Esophagus muscularis mucosa (tissue), 4 donors: ENCODE measurements at places on chromosomes 6 and 20.

DNA sequence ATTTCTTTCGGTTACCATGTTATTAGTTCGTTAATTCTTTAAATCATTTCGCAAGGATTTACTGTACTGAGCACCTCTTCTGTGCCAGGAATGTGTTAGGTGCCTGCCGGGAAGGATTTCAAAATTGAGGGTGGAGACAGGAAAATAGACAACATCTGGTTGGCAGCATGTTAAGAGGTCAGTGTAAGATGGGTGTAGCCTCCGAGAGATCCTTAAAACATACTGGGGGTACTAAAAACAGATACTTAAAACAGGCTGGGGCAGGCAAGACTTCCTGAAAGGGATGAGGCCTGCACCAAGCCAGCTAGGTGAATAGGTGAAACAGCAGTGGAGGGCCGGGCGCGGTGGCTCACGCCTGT lies 178.0 kb upstream of the SGK1 start:
- no peak overlapping the region for H3K4me3 ChIP-seq
- H3K27ac ChIP-seq: no peak overlapping the region
- H3K4me1 ChIP-seq: no peaks in the 10 kb centered on the region
- no peak for DNase-seq

DNA sequence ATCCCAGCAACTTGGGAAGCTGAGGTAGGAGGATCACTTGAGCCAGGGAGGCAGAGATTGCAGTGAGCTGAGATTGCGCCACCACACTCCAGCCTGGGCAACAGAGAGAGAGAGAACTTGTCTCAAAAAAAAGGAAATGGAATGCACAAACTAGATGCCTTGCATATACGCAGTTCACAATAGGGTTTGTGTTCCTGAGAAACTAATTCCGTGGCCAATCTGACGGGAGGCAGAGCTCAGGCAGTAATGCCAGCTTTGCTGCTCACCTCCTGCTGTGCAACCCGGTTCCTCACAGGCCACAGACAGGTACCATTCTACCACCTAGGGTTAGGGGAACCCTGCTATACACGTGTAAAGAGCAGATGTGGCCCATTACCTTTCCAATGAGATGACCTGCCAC lies 1.4 kb downstream of the CDK5RAP1 start:
- peak overlapping the region; percentile 97 for H3K4me3 ChIP-seq
- no peaks in the 10 kb centered on the region for H3K27me3 ChIP-seq
- no peak overlapping the region for H3K27ac ChIP-seq
- DNase-seq: no peak

DNA sequence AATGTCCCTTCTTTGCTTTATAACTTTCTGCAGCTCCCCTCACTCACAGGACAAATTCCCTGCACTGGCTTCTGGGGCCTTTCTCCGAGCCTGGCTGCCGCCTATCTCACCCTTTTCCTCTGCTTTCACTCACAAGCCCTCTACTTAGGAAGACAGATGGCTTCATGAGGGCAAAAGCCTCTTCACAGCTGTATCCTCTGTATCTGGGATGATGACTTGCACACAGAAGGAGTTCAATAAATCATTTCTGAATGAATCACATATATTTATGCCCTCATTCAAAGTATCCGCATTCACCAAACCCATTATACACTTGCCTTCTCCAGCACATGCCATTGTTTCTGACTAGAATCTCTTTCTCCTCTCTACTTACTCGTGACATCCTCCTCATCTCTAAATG lies 159.0 kb upstream of the RIPOR2 start:
- H3K27ac ChIP-seq: no peak overlapping the region
- H3K4me3 ChIP-seq: no peak overlapping the region
- DNase-seq: no peak
- H3K27me3 ChIP-seq: no peaks in the 10 kb centered on the region

DNA sequence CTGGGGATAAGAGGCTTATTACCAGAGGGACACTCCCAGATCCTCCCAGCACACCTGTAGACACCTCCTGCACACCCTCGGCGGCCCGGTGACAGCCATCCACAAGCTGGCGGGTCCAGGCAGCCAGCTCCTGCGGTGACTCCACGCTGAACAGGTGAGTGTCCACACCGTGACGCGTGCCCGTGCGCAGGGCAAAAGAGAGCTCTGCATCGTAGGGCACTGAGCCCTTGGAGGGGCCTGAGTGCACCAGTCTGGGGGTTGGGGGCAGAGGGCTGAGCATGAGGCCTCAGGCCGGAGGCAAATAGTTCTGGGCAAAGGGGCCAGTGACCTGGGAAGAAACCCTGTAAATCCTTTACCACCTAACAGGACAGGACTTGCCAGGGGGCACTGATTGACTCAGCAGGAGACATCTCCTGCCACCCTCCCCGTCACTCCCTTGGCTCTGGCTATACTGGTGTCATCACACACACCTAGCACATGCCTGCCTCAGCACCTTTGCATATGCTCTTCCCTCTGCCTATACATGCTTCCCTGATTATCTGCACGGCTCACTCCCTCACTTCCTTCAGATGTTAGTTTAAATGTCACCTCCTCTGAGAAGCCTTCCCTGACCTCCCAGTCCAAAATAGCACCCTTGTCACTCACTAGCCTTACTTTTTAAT lies 8.9 kb upstream of the CDK5RAP1 start:
- peaks cover 16% of the 10 kb centered on the region for H3K36me3 ChIP-seq
- H3K4me1 ChIP-seq: no peaks in the 10 kb centered on the region
- no peaks in the 10 kb centered on the region for H3K27me3 ChIP-seq
- no peak for DNase-seq
- no peak overlapping the region for H3K27ac ChIP-seq

GRCh38 chr6:117215353-117216090 lies 49.8 kb upstream of the VGLL2 start:
- H3K27me3 ChIP-seq: no peaks in the 10 kb centered on the region
- no peak for DNase-seq
- H3K4me1 ChIP-seq: no peaks in the 10 kb centered on the region
- no peak overlapping the region for H3K4me3 ChIP-seq

GRCh38 chr6:15305496-15305895 lies 59.6 kb downstream of the JARID2 start:
- no peaks in the 10 kb centered on the region for H3K27me3 ChIP-seq
- no peak overlapping the region for H3K4me3 ChIP-seq
- peaks cover 64% of the 10 kb centered on the region for H3K4me1 ChIP-seq
- no peak overlapping the region for H3K27ac ChIP-seq
- no peak for DNase-seq

DNA sequence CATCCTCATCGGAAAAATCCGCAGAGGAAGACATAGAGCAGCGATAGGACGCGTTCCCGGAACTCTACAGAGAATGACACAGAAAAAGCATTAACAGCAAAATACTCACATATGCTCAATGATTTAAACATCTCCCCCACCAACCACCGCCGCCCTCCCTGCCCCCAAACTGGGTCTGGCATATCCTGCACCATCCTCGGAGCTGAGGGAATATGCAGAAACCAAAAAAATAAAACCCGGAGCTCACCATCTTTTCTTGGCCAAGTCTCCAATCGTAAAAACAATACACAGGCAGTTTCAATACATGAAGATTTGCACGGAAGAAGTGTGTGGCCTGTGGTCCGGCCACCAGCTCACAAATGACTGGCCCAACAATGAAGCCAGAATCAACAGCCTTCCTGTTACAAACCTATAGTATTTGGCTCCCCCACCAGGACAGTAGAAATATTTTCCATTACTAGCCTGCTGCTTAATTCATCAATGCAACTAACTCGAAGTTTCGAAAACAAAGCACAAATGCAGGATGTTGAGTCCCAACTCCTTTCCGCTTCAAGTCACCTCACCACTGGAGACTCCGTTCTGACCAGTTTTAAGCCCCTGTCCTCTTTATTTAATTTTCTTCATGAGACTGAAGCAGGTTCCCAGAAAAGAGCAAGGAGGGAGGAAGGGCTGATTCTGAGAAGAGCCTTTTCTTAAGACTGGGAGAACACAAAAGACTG lies 103.2 kb upstream of the BEND6 start:
- H3K27ac ChIP-seq: peak overlapping the region; percentile 57
- H3K4me3 ChIP-seq: peak overlapping the region; percentile 55
- H3K4me1 ChIP-seq: peaks cover 15% of the 10 kb centered on the region
- H3K36me3 ChIP-seq: no peaks in the 10 kb centered on the region

- H3K4me1 ChIP-seq: no peaks in the 10 kb centered on the region
- no peak overlapping the region for H3K4me3 ChIP-seq
- H3K27ac ChIP-seq: no peak overlapping the region
- DNase-seq: no peak
- no peaks in the 10 kb centered on the region for H3K27me3 ChIP-seq
Measured at GRCh38 chr6:96227135-96227534, 211.4 kb downstream of the FUT9 start.

- no peaks in the 10 kb centered on the region for H3K36me3 ChIP-seq
- H3K4me1 ChIP-seq: peaks cover 7% of the 10 kb centered on the region
- no peaks in the 10 kb centered on the region for H3K27me3 ChIP-seq
- no peak overlapping the region for H3K4me3 ChIP-seq
- DNase-seq: no peak
Measured at GRCh38 chr6:135280375-135281136, 99.4 kb downstream of the MYB start.

DNA sequence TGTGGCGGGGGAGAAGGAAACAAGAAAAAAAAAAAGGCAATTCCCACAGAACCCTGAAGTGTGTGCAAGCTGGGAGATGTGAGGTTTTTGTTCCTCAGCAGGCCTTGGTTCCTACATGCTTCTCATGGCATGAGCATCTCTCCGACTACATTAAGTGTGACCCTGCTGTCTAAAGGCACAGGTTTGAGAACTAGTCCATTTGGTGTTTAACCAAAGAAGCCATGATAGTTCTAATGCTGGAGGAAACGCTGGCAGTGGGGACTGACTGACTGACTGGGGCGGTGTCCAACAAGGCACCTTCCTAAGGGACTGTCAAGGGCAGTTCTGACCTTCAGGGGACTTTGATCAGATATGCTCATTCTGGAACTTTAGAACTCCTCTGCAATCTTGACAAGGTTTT lies 3.8 kb downstream of the TXNDC5 start:
- peaks cover 29% of the 10 kb centered on the region for H3K36me3 ChIP-seq
- no peak overlapping the region for H3K27ac ChIP-seq
- DNase-seq: no peak
- no peak overlapping the region for H3K4me3 ChIP-seq
- H3K27me3 ChIP-seq: no peaks in the 10 kb centered on the region

GRCh38 chr6:169725125-169726048 lies 1.1 kb upstream of the PHF10 start:
- peak overlapping the region; percentile 97 for H3K27ac ChIP-seq
- H3K4me1 ChIP-seq: peaks cover 30% of the 10 kb centered on the region
- H3K4me3 ChIP-seq: peak overlapping the region; percentile 90
- no peaks in the 10 kb centered on the region for H3K36me3 ChIP-seq
- H3K27me3 ChIP-seq: no peaks in the 10 kb centered on the region
- peak; percentile 92 for DNase-seq

GRCh38 chr6:89433252-89434149 lies 549 bp downstream of the ANKRD6 start:
- H3K27ac ChIP-seq: peak overlapping the region; percentile 30
- H3K27me3 ChIP-seq: no peaks in the 10 kb centered on the region
- H3K4me1 ChIP-seq: no peaks in the 10 kb centered on the region
- no peak for DNase-seq
- peak overlapping the region; percentile 84 for H3K4me3 ChIP-seq
- no peaks in the 10 kb centered on the region for H3K36me3 ChIP-seq

- no peaks in the 10 kb centered on the region for H3K4me1 ChIP-seq
- no peak for DNase-seq
- no peak overlapping the region for H3K4me3 ChIP-seq
- no peak overlapping the region for H3K27ac ChIP-seq
- no peaks in the 10 kb centered on the region for H3K36me3 ChIP-seq
Measured at GRCh38 chr6:142112451-142113061, 20.2 kb upstream of the GJE1 start.

DNA sequence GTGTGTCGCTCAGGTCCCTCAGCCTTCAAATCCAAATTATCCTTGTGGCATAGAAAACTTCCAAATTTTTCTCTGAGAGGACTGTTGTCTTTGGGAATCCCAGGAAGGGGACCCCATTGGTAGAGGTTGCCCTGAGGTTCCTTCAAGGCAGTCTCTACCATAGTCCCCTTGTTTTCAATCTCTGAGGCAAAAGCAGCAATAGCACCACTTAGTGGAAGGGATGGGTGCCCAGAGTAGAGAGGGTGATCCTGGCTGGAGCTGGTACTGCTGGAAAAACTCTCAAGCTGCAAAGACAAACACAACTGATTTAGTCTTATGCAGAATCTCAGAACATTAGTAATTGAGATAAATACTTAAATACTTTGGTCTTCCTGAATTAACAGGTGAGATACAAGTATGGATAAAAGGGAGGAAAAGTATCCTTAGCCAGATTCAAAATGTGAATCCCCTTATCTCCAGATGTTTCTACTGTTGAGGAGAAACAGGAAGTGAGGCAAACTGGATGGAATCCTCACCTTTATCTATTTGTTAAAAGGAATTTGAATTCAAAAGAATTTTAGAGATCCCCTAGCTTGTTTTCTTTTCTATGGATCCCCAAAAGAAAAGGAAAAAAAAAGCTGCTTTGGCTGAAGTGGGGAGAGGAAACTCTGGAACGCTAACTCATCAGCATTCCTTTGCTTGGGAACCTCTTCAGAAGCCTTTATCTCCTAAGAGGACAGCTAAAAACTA lies 13.4 kb downstream of the ZNF318 start:
- no peaks in the 10 kb centered on the region for H3K4me1 ChIP-seq

- peaks cover 30% of the 10 kb centered on the region for H3K4me1 ChIP-seq
- no peak overlapping the region for H3K4me3 ChIP-seq
- no peaks in the 10 kb centered on the region for H3K27me3 ChIP-seq
- peaks cover 20% of the 10 kb centered on the region for H3K36me3 ChIP-seq
Measured at GRCh38 chr20:51628533-51629398, 86.2 kb upstream of the NFATC2 start.

- DNase-seq: no peak
- no peak overlapping the region for H3K27ac ChIP-seq
- H3K4me3 ChIP-seq: no peak overlapping the region
- peaks cover 67% of the 10 kb centered on the region for H3K36me3 ChIP-seq
- H3K27me3 ChIP-seq: no peaks in the 10 kb centered on the region
Measured at GRCh38 chr6:17662585-17662984, 44.1 kb downstream of the NUP153 start.

DNA sequence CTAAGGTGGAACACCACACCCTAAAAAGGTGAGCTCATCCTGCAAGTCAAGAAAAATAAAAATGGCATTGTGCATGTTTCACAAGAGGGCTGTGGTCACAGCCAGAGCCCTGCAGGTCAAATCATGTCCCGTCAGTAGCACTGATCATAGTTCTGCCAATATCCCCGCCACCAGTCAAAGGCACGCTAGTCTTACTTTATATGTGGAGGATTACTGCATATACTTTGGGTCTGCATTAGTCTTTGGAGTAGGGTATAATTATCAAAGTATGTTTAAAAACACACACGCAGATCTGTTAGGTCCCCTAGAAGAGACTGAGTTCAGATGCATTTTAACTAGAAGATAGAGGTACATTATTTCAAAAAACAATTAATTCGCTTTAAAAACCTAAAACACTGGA lies 1.8 kb downstream of the PERP start:
- no peaks in the 10 kb centered on the region for H3K36me3 ChIP-seq
- peaks cover 58% of the 10 kb centered on the region for H3K4me1 ChIP-seq
- peak overlapping the region; percentile 84 for H3K4me3 ChIP-seq
- peaks cover 9% of the 10 kb centered on the region for H3K27me3 ChIP-seq

- no peaks in the 10 kb centered on the region for H3K27me3 ChIP-seq
- no peak overlapping the region for H3K4me3 ChIP-seq
- no peaks in the 10 kb centered on the region for H3K36me3 ChIP-seq
- H3K4me1 ChIP-seq: peaks cover 9% of the 10 kb centered on the region
- no peak for DNase-seq
- H3K27ac ChIP-seq: no peak overlapping the region
Measured at GRCh38 chr6:150687508-150687907, 87.8 kb downstream of the PLEKHG1 start.

GRCh38 chr6:69370763-69371162 lies 426.0 kb downstream of the LMBRD1 start:
- H3K27ac ChIP-seq: no peak overlapping the region
- no peaks in the 10 kb centered on the region for H3K27me3 ChIP-seq
- no peak overlapping the region for H3K4me3 ChIP-seq
- DNase-seq: no peak
- H3K4me1 ChIP-seq: no peaks in the 10 kb centered on the region
